Stomach (tissue), 19 donors: ENCODE measurements at places on chromosomes 5 and 9.

GRCh38 chr5:19233573-19233972 lies 754.4 kb downstream of the CDH18 start:
- DNase-seq: no peak

GRCh38 chr5:84688566-84688965 lies 303.9 kb upstream of the EDIL3 start:
- DNase-seq: no peak

GRCh38 chr5:93721071-93721470 lies 20.3 kb downstream of the POU5F2 start:
- DNase-seq: no peak

DNA sequence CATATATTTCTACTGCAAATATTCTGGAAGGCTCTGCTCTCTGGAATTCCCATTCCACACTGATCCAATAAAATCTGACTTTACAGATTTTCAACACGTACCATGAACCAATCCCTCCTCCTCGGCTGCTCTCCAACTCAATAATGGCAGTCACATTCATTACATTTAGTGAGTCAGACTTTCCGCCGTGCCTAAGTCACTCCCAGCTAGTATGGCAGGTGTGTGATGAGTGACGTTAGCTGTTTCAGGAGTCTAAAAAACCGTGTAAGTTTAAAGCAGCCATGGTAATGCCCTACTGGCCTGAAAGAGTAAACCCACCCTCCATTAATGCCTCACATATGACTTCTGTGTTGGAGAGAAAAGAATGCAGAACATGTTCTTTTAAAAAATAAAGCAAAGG lies 3.3 kb downstream of the FBN2 start:
- DNase-seq: no peak

DNA sequence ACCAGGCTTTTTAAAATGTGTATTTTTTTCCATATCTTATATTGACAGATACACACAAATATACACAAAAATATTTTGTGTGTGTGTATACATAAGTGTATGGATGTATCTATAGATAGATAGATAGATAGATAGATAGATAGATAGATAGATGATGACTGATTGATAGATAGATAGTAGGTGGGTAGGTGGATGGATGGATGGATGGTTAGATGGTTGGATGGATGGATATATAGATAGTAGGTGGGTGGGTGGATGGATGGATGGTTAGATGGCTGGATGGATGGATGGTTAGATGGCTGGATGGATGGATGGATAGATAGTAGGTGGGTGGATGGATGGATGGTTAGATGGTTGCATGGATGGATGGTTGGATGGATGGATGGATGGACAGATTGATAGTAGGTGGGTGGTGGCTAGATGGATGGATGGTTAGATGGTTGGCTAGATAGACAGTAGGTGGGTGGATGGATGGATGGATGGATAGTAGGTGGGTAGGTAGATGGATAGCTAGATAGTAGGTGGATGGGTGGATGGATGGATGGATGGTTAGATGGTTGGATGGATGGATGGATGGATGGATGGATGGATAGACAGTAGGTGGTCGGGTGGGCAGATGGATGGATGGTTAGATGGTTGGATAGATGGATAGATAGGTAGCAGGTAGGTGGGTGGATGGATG lies 156.2 kb downstream of the NR3C1 start:
- DNase-seq: no peak
